ENCODE measurements at places on chromosomes 4 and X. TPM values are rescaled to one million over a fixed set of nuclear protein-coding genes. Genes with fewer than 3 reads are reported as not detected.

The NAP1L5 gene
- 255 TPM for polyA plus RNA-seq

The CCNB3 gene
- polyA plus RNA-seq, result 1.0 TPM

The NSDHL gene
- 38.4 TPM for polyA plus RNA-seq

The CASP6 gene
- polyA plus RNA-seq, result 15.8 TPM

The RIPPLY1 gene
- polyA plus RNA-seq, result not detected

The LRRC66 gene
- 0.82 TPM for polyA plus RNA-seq

The ALAS2 gene
- 11.6 TPM for polyA plus RNA-seq

The STATH gene
- not detected for polyA plus RNA-seq

The PAGE1 gene
- polyA plus RNA-seq, result not detected

The ADH1C gene
- polyA plus RNA-seq, result 1.4 TPM

The CFAP47 gene
- 3.6 TPM for polyA plus RNA-seq

The FRMD7 gene
- polyA plus RNA-seq, result 0.29 TPM

The PACRGL gene
- polyA plus RNA-seq, result 26.1 TPM

The RBM46 gene
- polyA plus RNA-seq, result 0.10 TPM

The TAF7L gene
- 0.24 TPM for polyA plus RNA-seq

The NAA11 gene
- polyA plus RNA-seq, result not detected

The SHISA3 gene
- polyA plus RNA-seq, result 3.4 TPM

The SLITRK2 gene
- polyA plus RNA-seq, result 51.3 TPM

The GAGE12J gene
- polyA plus RNA-seq, result not detected

The RHOXF1 gene
- 3.3 TPM for polyA plus RNA-seq

The LEF1 gene
- polyA plus RNA-seq, result 28.5 TPM

The BEX5 gene
- 137 TPM for polyA plus RNA-seq

The PF4V1 gene
- polyA plus RNA-seq, result not detected

The ATP8A1 gene
- 70.9 TPM for polyA plus RNA-seq

The TRIM75 gene
- polyA plus RNA-seq, result not detected

The BMPR1B gene
- polyA plus RNA-seq, result 19.2 TPM

Measured in spinal cord (tissue), 10 donors.